ENCODE measurements at places on chromosomes 7 and 10.

- DNase-seq: no peak
Observed at GRCh38 chr7:77811516-77812289, 13.1 kb downstream of the PHTF2 start.

GRCh38 chr10:101835362-101835761 is 8.2 kb downstream of the KCNIP2 start:
- no peak for DNase-seq

GRCh38 chr7:155345490-155345889 is 47.8 kb downstream of the INSIG1 start:
- DNase-seq: no peak

- DNase-seq: no peak
Observed at GRCh38 chr10:49634069-49634660, 20.3 kb downstream of the CHAT start.

DNA sequence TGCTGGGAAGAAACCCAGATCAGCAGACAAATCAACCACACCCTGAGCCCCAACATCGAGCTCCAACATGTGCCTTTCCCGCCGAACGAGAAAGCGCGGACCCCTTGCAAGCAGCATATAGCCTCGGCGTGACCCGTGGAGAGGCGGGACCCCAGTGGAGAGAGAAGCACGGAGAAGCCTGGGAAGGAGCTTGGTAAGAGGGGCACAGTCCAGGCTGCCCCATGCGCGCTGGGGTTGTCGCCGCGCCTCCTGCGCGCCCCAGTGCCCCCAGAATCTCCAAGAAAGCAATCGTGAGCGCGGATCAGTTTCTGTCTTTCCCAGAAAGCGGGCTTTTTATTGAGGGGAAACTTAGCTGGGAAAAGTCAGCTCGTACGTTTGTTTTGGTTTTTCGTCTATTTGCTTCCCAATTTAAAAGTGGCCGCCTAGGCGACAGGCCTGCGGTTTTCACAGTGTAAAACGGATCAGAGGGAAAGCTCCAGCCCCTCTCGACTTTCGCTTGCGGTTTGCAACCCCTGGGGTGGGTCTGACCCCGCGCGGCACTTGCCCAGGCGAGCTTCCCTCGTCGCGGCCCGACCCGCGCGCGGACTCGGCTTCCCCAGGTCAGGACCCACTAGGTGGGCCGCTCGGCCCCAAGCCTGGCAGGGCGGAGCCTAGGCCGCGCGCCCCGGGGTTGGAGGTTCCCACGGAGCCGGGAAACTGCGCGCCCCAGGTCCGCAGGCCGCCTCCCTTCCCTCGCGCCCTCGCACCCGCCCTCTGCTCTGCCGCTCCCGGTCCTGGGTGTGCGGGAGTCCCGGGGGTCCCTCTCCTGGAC is 31.1 kb downstream of the SKIDA1 start:
- DNase-seq: peak; percentile 35

DNA sequence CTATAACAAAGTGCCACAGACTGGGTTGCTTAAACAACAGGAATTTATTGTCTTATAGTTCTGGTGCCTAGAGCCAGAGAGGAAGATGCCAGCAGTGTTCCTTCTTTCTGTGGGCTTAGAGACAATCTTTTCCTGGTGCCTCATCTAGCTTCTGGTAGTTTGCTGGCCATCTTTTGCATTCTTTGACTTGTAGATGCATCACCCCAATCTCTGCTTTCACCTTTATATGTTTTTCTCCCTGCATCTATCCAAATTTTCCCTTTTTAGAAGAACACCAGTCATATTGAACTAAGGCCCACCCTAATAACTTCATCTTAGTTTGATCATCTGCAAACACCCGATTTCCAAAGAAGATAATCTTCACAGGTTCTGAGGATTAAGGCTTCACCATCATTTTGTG is 66.8 kb downstream of the CDK1 start:
- no peak for DNase-seq

GRCh38 chr7:18590744-18591340 is 95.3 kb downstream of the HDAC9 start:
- no peak for DNase-seq

DNA sequence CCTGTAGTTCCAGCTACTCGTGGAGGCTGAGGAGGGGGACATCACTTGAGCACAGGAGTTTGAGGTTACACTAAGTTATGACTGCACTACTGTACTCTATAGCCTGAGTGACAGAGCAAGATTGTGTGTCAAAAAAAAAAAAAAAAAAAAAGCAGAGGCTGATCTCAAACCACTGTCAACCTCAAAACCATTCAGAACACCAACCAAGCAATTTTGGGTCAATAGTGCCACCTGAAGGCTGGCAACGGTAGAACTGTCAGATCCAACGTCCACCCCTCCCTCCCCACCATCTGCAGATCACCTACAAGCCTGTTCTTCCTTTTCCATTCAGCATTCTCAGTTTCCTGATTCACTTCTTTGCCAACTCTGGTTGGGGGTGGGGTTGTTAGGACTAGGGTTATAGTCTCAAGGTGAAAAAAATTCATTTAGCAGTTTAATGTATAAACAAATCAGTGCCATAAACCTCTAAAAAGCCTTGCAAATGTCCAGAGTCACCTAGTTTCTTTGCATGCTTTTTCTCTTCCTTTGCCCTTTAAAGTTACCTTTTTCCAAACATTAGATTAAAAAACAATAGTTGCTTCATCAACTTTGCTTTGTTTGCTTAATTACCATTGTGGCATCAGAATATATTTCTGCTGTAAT is 2.6 kb downstream of the MRPS33 start:
- peak; percentile 84 for DNase-seq

DNA sequence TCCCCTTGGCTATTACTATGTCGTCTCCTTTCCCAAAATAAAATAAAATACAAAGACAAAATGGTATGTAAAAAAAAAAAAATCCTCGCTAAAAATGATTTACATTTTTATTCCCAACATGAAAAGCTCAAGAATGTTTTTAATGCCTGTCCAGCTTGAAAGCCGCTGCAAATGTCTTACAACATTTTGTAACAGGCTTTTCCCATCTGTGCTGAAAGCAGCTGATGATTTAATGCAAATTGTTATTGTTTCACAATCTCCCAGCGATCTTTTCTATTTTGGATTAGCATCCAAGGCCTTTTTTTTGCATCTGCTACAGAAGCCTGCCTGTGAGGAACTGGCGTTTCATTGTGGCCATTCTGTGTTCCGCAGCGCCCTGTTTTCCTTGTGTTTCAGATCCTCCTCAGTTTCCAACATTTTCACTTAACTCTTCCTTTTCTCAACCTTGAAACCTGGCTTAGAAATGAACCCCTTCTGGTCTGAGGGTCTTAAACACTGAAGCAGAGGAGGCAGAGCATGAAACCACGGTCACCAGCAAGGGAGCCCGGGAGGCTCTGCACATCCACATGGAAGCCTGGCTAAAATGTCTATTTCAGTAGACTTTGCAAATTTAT is 712.1 kb downstream of the PARD3 start:
- DNase-seq: no peak

DNA sequence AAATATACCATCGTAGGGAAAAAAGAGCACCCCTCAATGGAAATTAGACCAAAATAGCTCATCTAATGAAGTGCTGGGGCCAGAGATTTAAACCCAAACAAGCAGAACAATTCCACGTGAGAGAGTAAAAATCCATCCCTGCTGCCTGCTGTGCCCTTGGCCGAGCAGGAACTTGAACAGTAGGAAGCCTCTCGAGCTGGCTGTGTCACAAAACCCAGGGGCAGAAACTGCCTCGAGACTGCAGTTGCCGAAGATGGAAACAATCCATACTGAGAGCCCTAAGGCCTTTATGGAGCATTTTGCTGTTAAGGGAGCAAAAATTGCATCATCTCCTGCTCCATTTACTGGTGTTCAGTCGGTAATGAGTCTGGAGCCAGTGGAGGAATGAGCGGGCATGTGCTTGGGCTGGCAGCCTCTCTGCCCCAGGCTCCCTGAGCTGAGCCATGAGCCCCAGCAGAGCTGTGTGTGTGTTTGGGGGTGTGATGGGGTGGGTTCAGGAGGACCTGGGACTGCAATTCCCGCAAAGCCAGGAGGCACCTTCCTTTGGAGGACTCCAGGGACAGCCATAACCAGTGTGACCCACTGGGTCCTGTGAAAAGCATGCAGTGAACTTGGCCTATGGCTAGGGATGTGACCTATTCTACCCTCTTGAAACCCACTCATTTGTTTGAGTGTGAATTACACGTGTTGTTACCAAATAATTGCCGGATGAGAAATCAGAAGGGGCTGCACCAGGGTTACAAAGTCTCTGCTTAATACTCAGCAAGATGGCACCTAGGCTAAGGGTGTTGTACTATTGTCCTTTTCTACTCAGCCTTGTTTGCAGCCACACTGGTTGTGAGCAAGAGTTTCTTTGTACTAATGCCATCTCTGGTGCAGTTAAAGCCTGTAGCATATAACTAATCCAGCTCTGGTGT is 58.3 kb downstream of the CDHR3 start:
- peak; percentile 33 for DNase-seq

DNA sequence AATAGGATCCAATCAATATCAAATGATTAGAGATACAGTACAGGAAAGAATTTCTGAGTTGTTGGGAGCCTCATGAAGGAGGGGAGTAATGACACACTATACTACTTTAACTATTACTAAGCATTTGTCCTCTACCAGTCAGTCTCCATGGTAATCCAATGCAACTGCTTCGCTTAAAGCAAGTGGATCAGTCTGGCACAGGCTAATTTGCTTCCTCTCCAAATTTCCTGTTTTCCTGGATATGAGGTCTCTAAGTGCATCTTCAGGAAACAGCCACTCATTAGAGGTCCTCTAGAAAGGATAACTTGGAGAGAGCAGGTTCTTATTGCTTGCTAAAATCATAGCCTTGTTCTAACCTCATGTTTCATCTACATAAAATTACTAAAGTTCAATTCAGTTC is 8.4 kb upstream of the SEPTIN7 start:
- DNase-seq: no peak

All from activated T-cell treated with anti-CD3 and anti-CD28 coated beads, Interleukin-2, amount 50 U/mL, for 48 hours (primary cell).